Pulmonary artery endothelial cell (primary cell): ENCODE measurements at places on chromosomes 5 and 9. TPM values are rescaled to one million over a fixed set of nuclear protein-coding genes. Genes with fewer than 3 reads are reported as not detected.

GRCh38 chr5:1497795-1498622 is 25.8 kb downstream of the LPCAT1 start:
- DNase-seq: no peak

DNA sequence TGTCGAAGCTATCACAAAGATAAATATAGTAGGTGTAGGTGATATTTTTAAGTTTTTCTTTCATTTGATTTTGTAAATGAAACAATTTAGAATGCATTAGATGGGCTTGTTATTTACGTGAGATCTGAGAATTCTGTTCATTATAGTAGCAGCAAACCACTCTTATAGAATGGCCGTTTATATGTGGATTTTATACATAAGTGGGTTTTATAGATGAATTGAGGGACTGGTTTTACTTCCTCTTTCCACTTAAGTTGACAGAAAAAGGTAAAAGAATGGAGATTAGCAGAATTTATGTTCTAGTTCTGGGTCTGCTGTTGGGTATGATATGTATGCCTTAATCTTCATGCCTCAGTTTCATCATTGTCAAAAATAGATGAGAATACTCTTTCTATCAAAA is 5.6 kb downstream of the RMI1 start:
- no peak for DNase-seq

- DNase-seq: no peak
These were observed 5.9 kb downstream of the PNPLA7 start for GRCh38 chr9:137544176-137544760.

DNA sequence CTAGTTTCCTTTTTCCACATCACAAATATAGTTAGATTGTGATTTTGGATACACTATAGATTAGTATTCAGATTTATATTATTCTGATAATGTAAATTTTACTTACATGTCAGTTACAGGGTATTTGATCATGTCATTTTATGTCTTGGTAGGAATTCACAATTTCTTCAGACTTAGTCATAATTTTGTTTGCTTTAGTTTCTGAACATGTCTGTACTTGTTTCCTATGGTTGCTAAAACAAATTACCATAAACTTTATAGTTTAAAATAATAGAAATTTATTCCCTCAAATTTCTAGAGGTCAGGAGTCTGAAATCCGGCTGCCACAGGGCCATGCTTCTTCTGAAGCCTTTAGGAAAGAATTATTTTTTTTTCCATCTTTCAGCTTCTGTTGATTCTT is 1817.2 kb upstream of the CDH9 start:
- DNase-seq: no peak

- DNase-seq: no peak
These were observed 702.8 kb downstream of the SEMA5A start for GRCh38 chr5:8842971-8843551.

GRCh38 chr9:121357011-121357410 is 13.0 kb downstream of the STOM start:
- DNase-seq: no peak

- no peak for DNase-seq
These were observed 65.1 kb upstream of the RETREG1 start for GRCh38 chr5:16681876-16682275.

GRCh38 chr9:94920420-94921091 is 194.1 kb downstream of the AOPEP start:
- DNase-seq: no peak

- DNase-seq: no peak
These were observed 81.5 kb upstream of the AGXT2 start for GRCh38 chr5:35129276-35129675.

DNA sequence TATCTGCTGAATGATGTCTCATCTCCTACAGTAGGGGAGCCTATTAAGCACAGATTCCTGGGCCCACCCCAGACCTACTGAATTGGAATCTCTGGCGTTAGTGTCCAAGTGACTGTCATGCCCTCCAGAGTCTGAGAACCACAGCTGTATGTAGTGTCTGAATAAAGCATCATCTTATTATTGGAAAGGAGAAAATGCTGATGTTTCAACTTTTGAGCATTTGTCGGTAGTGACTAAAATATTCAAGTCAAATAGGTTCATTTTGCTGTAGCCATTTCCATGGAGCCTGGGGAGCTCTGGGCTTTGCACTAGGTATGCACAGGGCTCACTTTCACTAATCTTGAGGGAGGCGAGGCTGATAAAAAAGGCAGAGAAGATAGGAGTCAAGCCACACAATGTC is 4.8 kb upstream of the PPARGC1B start:
- no peak for DNase-seq

GRCh38 chr5:41009232-41009631 is 61.9 kb downstream of the MROH2B start:
- no peak for DNase-seq

DNA sequence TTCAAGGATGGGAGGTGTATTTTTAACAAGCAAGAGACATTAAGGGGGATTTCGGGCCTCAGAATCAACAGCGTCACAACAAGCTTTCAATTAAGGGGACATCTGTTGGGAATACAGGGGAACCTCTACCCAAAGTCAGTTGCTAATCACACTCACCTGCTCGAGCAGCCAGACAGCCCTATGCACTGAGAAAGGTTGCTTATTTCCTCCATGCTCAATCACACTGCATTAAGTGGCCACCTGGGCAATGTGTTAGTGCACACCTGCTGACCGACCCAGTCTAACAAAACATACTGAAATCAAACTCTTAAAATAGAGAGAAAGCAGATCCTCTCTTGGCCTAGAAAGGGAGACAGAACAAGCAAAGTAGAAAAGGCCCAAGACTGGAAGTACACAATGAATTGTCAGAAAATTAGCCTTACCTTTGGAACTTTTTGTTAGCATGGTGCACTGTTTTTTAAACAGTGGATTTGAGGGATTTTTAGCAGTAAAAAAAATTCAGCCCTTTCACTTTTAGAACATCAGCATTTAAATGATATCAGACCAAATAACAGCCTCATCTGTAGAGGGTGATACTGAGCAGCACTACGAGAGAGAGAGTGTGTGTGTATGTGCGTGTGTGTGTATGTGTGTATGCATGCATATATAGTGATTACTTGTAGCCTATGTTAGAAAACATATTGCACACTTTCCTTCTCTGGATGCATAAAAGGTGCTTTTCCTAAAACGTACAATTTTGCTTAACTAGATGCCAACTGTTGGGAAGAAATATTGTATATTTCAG is 1118.6 kb upstream of the DMAC1 start:
- DNase-seq: no peak

DNA sequence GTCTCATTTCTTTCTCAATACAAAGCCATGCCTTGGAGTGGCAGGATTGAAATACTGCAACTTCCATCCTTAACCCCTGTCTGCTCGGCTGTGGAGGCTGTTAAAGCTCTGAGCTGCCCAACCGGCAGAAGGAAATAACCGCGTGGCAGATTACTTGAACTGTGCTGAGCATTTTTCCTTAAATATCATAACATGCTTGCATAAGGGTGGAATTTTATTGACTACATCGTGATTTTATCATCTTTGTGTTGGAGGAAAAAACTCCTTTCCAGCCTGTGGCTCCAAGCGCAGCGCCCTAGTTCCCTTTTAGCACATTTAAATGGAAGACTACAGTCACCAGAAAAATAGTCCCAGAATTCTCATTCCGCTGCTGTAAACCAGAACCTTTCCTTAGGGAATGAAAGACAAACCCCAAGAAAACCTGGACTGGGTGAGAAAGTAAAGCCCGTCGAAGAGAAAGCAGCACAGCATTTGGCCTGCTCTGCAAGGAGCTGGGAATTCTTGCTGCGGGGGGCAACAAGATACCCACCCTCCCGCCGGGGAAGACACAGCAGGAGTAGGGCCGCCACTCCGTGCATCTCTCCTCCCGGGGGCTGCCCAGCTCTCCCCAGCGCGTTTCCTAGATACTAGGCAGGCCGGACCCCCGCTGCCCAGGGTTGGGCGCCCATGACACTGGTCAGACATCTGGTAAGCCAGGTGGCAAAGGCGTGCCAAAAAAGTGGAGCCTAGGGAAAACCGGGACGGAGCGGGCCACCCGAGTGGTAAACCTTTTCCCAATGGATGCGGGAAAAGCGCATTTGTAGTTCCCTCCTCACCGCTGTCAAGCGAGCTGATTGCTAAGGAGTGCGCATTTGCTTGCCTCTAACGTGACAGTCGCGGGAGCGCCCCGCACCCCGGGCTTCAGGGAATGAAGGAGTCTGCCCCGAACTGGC is 1.3 kb downstream of the SHC3 start:
- no peak for DNase-seq

GRCh38 chr9:69874301-69875060 is 53.9 kb downstream of the CFAP95 start:
- DNase-seq: no peak

DNA sequence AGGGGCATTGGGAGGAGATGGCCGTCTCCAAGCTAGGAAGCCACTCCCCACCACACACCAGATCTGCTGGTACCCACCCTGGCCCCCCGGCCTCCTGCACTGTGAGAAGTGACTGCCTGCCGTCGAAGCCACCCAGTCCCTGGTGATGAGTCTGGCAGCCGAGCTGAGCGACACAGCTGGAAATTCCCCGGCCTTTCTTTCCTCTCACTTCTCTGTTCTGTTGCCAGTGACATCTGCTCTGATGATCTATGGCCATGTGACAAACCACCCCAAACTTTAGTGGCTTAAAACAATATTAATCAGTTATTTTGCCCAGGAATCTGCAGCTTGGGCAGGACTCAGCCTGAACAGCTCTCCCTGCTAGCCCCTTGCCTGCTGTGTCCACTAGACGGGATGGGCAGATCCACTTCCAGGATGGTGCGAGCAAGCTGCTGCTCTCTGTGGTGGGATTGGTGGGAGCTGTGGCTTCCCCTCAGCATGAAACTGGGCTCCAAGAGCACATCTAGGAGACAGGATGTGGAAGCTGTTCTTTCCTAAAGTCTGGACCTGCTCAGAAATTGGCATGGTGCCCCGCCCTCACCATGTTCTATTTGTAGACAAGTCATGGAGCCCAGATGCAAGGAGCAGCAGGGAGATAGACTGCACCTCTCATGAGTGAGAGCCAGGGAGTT is 211.2 kb downstream of the GADD45G start:
- no peak for DNase-seq

- no peak for DNase-seq
These were observed 653.7 kb downstream of the CCDC171 start for GRCh38 chr9:16206518-16206917.

PCDHGA10 gene
- total RNA-seq: 3.1 and 4.0 TPM in 2 replicates

PLPP7 gene
- 1.5 and 3.6 TPM in 2 replicates for total RNA-seq

C5orf52 gene
- total RNA-seq: not detected in 2 replicates

GPR151 gene
- total RNA-seq: 0.04 TPM in 1 of 2 replicates, not detected in the other

PIGO gene
- 9.3 and 11.0 TPM in 2 replicates for total RNA-seq

VLDLR gene
- total RNA-seq: 2.7 and 9.9 TPM in 2 replicates

FUT7 gene
- total RNA-seq: not detected in 2 replicates

MGAT1 gene
- 84.3 and 86.0 TPM in 2 replicates for total RNA-seq
